Tibial nerve (tissue), 4 donors: ENCODE measurements at places on chromosomes 11 and 22. TPM values are rescaled to one million over a fixed set of nuclear protein-coding genes. Genes with fewer than 3 reads are reported as not detected.

GRCh38 chr11:17547932-17548331, 873 bp downstream of the OTOG start:
- DNase-seq, result no peak

OR5B12 gene
- not detected for total RNA-seq

MRPL49 gene
- 53.7 TPM for total RNA-seq

SCGB1C1 gene
- total RNA-seq, result not detected

- no peak for DNase-seq
Observed at GRCh38 chr11:115263799-115264656, 240.2 kb downstream of the CADM1 start.

- no peak for DNase-seq
Observed at GRCh38 chr11:70225681-70226177, 22.6 kb downstream of the FADD start.

GRCh38 chr11:72670041-72670440, 4.2 kb downstream of the PDE2A start:
- no peak for DNase-seq

- DNase-seq, result no peak
Observed at GRCh38 chr11:131767421-131767820, 397.0 kb downstream of the NTM start.
